ENCODE measurements at places on chromosomes 3 and 15. TPM values are rescaled to one million over a fixed set of nuclear protein-coding genes. Genes with fewer than 3 reads are reported as not detected.

The GLDN gene
- 9.4 TPM for total RNA-seq

The SPG21 gene
- 92.3 TPM for total RNA-seq

The C3orf85 gene
- not detected for total RNA-seq

The ZNF662 gene
- total RNA-seq, result 6.7 TPM

The FGF12 gene
- 2.3 TPM for total RNA-seq

The FEZF2 gene
- not detected for total RNA-seq

The GOLGA8T gene
- total RNA-seq, result not detected

The ROPN1B gene
- total RNA-seq, result not detected

The ARNT2 gene
- 30.0 TPM for total RNA-seq

The RAD51 gene
- total RNA-seq, result 1.1 TPM

The SLC28A2 gene
- not detected for total RNA-seq

The GPR15 gene
- not detected for total RNA-seq

Data from hair follicle dermal papilla cell (primary cell).